G401 (cell line): ENCODE measurements at places on chromosomes 16 and 17. TPM values are rescaled to one million over a fixed set of nuclear protein-coding genes. Genes with fewer than 3 reads are reported as not detected.

Gene CA4
- total RNA-seq, result not detected in 2 replicates

Gene GLIS2
- total RNA-seq, result 0.44 and 0.80 TPM in 2 replicates

Gene CEP295NL
- total RNA-seq, result 0.37 TPM in 1 of 2 replicates, not detected in the other

Gene TBC1D28
- not detected in 2 replicates for total RNA-seq

Gene SEZ6
- total RNA-seq, result not detected in 2 replicates

Gene C16orf95
- 7.0 and 14.2 TPM in 2 replicates for total RNA-seq

Gene FOXF1
- 0.06 TPM in 1 of 2 replicates, not detected in the other for total RNA-seq

Gene PRKCB
- total RNA-seq, result not detected in 2 replicates

Gene FOXC2
- 7.0 and 7.6 TPM in 2 replicates for total RNA-seq

Gene AURKB
- 162 and 166 TPM in 2 replicates for total RNA-seq

- no peak for DNase-seq
Measured at GRCh38 chr16:57347858-57348257, 10.7 kb upstream of the CCL22 start.

- DNase-seq, result no peak
Measured at GRCh38 chr16:17321824-17322223, 148.9 kb downstream of the XYLT1 start.

DNA sequence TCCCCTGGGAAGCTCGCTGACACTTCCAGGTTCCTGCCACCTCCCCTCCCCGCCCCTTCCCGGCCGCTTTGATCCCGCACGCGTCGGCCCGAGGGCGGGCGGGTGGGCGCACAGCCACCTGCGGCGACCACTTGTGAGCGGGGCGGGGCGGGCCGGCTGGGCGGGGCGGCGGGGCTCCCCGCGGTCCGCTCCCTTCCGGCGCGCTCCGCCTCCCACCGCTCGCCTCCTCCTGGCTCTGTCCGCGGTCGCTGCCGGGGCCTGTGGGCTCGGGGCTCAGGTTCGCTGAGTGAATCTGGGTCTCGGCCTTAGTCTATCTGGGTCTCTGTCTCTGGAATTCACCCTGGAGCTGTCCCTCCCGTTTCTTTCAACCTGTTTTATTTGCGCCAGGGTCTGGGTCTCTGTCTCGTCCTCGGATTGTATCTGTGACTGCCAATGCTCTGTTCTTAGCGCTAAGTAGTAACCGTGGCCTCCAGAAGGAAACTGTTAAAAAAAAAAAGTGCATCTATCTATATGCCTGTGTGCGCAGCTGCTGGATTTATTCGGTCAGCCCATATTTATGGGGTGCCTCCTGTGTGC, 2.7 kb upstream of the HES7 start:
- DNase-seq, result peak; percentile 72

- DNase-seq, result no peak
Measured at GRCh38 chr17:32913593-32913992, 14.4 kb upstream of the TMEM98 start.

DNA sequence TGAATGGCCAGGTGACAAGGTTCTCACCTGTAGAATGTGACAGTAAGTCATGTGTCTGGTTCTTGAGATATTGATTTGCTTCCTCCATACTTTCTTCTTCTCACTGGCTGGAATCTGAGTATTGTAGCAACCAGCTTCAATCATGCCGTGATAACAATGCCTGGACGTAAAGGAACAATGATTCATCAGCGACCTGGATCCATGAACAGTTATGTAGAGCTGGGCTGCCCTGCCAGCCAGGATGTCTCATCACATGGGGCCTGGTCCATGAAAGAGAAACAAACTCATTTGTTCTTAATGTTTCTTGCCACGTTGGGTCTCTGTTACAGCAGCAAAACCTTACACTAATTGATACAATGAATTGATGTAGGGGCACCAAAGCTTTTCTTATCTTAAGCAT, 627.2 kb downstream of the TOX3 start:
- DNase-seq, result no peak

- DNase-seq, result no peak
Measured at GRCh38 chr16:88617268-88618031, 20.9 kb upstream of the IL17C start.

DNA sequence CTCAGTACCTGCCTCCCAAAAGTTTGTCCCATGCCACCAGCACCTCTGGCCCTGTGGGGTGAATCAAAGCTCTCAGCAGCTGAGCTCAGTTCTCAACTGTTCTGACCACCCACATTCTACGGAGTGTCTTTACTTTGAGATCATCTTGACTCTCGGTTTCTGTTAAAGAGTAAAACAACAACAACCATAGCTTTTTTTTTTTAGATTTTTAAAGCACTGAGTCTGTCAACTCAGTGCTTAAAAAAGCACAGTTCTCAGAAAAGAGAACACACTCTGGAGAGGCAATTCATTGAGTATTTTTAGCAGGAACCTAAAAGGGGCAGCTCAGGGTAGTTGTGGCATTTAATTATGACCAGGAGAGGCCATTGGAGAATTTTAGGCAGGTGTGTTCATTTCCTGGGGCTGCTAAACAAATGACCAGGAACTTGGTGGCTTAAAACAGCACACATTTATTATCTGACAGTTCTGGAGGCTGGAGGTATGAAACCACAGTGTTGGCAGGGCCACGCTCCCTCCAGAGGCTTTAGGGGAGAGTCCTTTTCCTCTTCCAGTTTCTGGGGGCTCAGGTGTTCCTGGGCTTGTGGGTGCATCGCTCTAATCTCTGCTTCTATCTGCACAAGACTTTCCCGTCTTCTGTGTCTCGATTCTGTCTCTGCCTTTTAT, 6.7 kb upstream of the WFIKKN2 start:
- no peak for DNase-seq

GRCh38 chr17:7560172-7561027, 1.3 kb upstream of the SENP3 start:
- DNase-seq, result no peak

DNA sequence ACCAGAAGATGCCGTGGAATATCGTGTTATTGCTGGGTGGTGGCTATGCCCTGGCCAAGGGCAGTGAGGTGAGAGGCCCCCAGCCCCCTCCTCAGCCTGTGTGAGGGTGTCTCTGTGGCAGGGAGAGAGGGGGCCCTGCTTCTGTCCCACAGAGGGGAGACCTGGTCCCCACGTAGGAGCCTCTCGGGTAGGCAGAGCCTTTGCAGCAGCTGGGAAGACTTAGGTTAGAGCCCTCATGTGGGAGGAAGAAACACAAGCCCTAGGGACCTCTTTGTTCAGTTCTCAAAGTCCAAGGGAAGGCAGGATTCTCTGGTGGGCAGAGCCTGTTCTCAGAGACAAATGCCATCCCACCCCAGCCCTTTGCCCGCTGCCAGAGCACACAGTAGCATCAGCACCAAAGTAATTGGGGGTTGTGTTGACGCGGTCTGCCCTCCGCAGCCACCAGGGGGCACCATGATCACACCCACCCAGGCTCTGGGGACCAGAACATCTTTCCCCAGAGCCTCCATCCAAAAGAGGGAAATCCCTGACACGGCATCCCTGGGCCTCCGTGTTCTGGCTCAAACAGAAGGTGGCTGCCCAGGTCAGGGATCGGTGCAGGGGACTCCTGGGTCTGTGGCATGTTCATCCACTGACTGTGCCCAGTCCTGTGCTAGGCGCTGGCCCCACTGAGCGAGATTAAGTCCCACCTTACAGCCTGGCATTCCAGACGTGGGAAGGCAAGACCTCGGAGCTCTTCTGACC, 11.5 kb upstream of the FOXN1 start:
- peak; percentile 65 for DNase-seq

DNA sequence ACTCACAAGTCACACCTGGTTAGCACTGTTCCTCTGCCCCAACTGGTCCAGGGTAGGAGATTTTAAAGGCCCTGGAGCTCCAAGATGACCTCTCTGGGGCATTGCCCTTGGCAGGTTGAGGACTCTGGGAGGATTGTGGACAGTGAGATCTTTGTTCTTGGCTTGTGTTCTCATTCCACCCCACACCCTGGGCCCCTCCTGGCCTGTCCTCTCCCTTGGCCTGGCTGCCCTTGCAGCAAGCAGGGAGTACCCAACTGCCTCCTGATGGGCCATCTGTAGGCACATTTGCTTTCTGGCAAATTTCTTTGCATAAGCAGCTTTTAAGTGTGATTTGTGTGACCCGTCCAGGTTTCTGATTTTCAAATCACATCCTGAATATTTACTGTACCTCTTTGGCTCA, 239.6 kb downstream of the UTP18 start:
- peak; percentile 98 for DNase-seq

- no peak for DNase-seq
Measured at GRCh38 chr16:84925092-84925772, 86.1 kb downstream of the ZDHHC7 start.

DNA sequence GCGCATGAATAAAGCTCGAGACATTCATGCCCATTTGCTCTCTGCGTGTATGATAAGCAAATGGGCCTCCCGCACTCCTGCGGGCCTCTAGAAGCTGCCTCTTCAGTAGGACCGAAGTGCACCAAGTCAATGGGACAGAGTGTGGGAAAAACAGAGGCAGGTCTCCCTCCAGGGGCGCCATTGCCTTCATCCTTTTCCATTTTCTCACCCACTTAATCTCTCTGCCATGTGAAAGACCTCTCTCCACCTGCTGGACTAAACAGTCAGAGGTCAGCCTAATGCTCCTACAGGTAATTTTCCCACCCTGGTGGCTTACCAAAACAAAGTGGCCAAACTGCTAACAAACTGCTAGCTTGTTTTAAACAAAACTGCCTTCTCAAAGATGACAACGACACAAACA, 210.9 kb downstream of the ZFHX3 start:
- no peak for DNase-seq

GRCh38 chr17:16953347-16953746, 18.6 kb downstream of the TNFRSF13B start:
- no peak for DNase-seq

DNA sequence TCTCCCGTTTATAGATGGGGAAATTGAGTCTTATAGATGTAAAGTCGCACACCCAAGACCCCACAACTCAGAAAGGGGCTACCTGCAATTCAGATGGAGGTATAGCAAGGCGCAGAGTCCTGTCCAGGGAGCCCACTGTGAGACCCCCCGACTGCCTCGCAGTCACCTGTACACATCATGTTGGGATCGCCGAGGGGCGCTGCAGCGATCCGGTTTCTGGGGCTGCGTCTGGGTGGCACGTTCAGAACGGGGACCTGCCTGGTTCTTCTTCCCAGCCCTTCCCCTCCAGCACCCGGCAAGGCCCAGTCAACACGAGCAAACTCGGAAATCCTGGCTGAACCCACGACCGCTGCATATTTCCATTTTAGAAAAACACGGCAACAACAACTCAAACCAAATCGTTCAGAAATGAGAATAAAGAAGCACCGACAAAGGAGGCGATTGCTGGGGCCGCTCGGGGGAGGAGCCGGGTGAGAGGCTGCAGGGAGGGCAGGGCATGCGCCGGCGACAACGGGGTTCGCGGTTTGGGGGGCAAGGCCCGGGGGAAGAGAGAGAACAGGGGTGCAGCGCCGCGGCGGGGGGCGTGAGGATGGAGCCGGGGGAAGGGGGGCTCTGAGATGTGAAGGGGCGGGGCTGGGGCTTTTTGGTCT, 643 bp downstream of the HSDL1 start:
- DNase-seq, result peak; percentile 27

- no peak for DNase-seq
Measured at GRCh38 chr17:64061178-64061898, 40.9 kb upstream of the ICAM2 start.

GRCh38 chr16:20364051-20364450, 11.5 kb upstream of the UMOD start:
- DNase-seq, result no peak

DNA sequence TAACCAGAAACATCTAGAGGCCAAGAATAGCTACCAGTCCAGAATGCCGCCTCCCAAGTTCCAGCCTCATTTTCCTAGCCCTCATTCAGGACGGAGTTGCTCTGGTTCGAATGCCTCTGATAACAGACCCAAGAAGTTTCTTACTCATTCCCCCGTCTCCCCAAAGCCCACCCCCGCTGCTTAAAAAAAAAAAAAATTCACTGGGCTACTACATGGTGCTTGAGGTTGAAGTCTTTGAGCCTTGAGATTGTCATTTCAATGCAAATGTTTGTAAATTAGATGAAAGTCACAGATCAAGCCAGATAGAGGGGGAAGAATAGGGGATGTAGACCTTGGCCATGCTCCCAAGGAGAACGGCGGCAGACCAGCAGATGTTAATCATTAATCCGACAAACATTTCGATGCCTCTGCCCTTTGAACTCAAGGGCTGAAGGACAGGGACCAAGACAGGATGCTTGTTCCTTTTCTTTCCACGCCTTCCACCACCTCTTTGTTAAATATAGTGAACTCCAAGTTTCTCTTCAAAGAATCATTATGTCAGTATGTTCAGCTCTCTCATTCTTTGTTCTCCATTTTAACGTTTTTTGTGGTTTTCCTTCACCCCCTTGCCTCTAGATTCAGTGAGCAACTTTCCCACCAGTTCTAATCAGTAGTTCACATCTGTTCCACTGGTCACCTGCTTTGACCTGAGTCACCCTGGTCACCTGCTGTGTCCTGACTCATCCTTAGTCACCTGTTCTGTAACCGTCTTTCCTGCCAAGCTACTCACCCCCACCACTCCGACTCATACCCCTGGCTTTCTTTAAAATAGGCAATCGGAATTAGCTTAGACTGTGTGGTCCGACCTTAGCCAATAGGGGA, 190.3 kb downstream of the CPPED1 start:
- DNase-seq, result no peak

DNA sequence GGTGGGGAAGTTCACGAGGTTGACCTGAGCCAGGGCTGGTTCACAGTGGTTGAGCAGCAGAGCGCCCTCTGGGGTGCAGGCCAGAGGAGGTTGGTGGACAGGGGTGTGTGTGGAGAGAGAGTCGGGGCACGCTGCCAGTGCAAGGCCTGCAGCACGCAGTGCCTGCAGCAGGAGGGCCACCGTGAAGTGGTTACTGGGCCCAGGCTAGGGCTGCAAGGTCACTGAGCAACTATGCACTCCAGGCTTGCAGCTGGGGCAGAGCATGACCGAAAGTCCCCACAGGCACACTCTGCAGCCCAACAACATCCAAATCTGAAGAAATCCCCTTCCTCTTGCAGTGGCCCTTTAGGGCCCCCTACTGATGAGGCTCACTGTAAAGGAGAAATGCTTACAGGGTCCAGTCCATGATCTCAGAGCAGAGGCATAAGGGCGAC, 89.1 kb upstream of the NOL11 start:
- peak; percentile 24 for DNase-seq

GRCh38 chr17:8724451-8724850, 20.2 kb downstream of the CCDC42 start:
- no peak for DNase-seq

- DNase-seq, result no peak
Measured at GRCh38 chr17:34682305-34682704, 102.9 kb downstream of the TMEM132E start.

- DNase-seq, result no peak
Measured at GRCh38 chr16:58563235-58563634, 47.9 kb downstream of the SETD6 start.

DNA sequence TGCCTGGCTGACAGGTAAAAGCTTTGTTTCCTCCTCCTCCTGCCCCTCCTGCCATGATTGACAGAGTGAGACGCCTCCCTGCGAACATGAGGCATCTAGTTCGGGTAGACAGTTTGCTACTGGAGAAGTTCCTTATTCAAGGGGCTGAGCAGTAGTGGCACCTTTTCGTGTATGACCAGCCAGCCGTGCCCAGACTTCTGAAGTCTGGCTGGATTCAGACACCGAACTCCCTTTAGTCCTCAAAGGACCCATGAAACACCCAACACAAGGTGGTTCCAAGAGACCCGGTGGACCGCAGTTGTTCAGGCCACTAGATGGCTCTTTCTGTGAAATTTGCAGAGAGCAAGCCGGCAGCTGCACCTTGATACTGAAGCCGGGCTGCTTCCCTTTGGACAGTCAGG, 192.8 kb downstream of the XYLT1 start:
- DNase-seq, result no peak

- no peak for DNase-seq
Measured at GRCh38 chr17:58059141-58059540, 24.1 kb upstream of the DYNLL2 start.
